Activated naive CD4-positive, alpha-beta T cell treated with anti-CD3 and anti-CD28 coated beads, Interleukin-2, amount 10 ng/mL, durations not matched to agents 5 hours and 36 hours (primary cell): ENCODE measurements at places on chromosomes 3 and 15. TPM values are rescaled to one million over a fixed set of nuclear protein-coding genes. Genes with fewer than 3 reads are reported as not detected.

The ARHGEF3 gene
- total RNA-seq: 103 TPM

The SPG21 gene
- total RNA-seq: 54.6 TPM

The SKIL gene
- total RNA-seq: 16.3 TPM

The TMED3 gene
- 30.2 TPM for total RNA-seq

The SEMA7A gene
- total RNA-seq: 3.3 TPM

The COL6A6 gene
- total RNA-seq: not detected

The SPCS1 gene
- total RNA-seq: 92.3 TPM

The CD200R1 gene
- total RNA-seq: 7.7 TPM

The RTP1 gene
- total RNA-seq: not detected

The UROC1 gene
- not detected for total RNA-seq

The CNOT10 gene
- total RNA-seq: 53.5 TPM

The GOLGA8O gene
- total RNA-seq: 1.0 TPM

The C3orf49 gene
- not detected for total RNA-seq

The PDIA5 gene
- 13.3 TPM for total RNA-seq

The A4GNT gene
- not detected for total RNA-seq

The SLC22A13 gene
- 0.67 TPM for total RNA-seq

The CYP8B1 gene
- total RNA-seq: not detected

The EFL1 gene
- 22.7 TPM for total RNA-seq

The SI gene
- not detected for total RNA-seq

The PLCB2 gene
- total RNA-seq: 178 TPM

The ECE2 gene
- total RNA-seq: not detected
